Bronchial smooth muscle cell (primary cell): ENCODE measurements at places on chromosomes 7 and 10. TPM values are rescaled to one million over a fixed set of nuclear protein-coding genes. Genes with fewer than 3 reads are reported as not detected.

RARRES2 gene
- total RNA-seq: 2.4 and 11.5 TPM in 2 replicates

COL26A1 gene
- not detected in 2 replicates for total RNA-seq

RBP4 gene
- 0.17 TPM in 1 of 2 replicates, not detected in the other for total RNA-seq

SCRN1 gene
- 84.0 and 87.3 TPM in 2 replicates for total RNA-seq

GIMAP4 gene
- total RNA-seq: 0.09 TPM in 1 of 2 replicates, not detected in the other
